ENCODE measurements at places on chromosomes 5 and 9.

- H3K27me3 ChIP-seq: no peaks in the 10 kb centered on the region
- no peak for DNase-seq
- H3K36me3 ChIP-seq: no peaks in the 10 kb centered on the region
- no peak overlapping the region for H3K4me3 ChIP-seq
- H3K4me1 ChIP-seq: no peaks in the 10 kb centered on the region
- no peak overlapping the region for H3K27ac ChIP-seq
Observed at GRCh38 chr9:29422438-29422837, 1849.2 kb upstream of the C9orf72 start.

- H3K4me3 ChIP-seq: no peak overlapping the region
- H3K27ac ChIP-seq: peak overlapping the region; percentile 90
- no peak for DNase-seq
- peaks cover 48% of the 10 kb centered on the region for H3K4me1 ChIP-seq
- peaks cover 3% of the 10 kb centered on the region for H3K36me3 ChIP-seq
- peaks cover 19% of the 10 kb centered on the region for H3K27me3 ChIP-seq
Observed at GRCh38 chr9:112002847-112003457, 106.3 kb downstream of the UGCG start.

DNA sequence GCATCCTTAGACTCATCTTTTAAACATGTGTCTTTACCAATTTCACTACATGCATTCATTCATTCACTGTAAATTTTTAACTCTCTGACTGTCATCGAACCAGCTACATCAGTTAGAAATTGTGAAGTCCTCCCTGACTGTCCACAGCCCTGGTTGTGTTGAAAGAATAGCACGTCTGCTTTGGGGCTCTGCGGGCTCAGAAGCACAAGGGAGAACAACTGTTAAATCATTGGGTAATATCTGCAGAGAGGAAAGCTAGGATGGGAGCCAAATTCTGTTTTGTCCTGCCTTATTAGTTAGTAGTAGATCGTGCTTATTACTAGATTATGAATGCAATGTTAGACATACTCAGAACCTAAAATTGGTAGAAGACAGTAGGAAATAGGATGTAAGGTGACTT lies 26.3 kb upstream of the FAM120AOS start:
- no peak for DNase-seq
- H3K4me1 ChIP-seq: peaks cover 15% of the 10 kb centered on the region
- no peak overlapping the region for H3K4me3 ChIP-seq
- no peaks in the 10 kb centered on the region for H3K27me3 ChIP-seq

DNA sequence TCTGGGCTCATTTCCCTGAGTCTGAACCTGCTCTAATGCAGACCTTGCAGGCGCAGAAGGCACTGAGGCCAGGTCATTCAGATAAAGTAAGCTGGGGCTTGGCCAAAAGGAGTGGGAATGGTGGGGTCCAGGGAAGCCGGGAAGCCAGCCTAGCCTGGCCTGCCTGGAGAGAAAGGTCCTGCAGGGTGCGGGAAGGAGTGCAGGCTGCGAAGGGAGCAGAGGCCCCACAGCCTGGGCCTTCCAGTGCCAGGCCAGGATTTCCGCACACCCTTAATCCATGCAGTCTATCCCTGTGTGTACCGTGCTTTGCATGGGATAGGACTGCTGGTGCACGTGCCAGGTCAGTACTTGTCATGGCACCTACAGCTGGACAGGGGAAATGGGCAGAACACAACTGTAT lies 3.6 kb upstream of the STING1 start:
- peaks cover 6% of the 10 kb centered on the region for H3K36me3 ChIP-seq
- H3K4me1 ChIP-seq: peaks cover 24% of the 10 kb centered on the region
- no peaks in the 10 kb centered on the region for H3K27me3 ChIP-seq
- DNase-seq: no peak
- H3K4me3 ChIP-seq: no peak overlapping the region

DNA sequence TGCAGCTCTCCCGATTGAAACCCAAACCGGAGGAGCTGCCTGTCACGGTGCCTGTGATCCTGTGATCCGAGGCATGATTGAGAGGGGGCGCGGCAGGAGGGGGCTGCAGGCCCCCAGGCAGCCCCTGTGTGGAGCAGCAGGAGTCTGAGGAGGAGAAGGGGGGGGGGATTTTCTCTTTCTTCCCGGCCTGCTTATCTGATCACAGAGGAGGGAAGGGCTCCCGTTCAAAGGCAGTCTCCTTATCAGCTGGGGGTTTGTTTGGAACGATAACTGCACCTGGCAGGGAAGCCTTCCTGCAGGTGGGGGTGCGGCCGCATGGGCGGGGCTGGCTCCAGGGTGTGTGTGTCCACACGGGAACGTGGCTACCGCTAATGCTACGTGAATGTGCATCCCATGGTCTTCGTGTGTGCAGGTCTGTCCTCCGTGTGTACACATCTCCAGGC lies 38.4 kb downstream of the LMX1B start:
- H3K27ac ChIP-seq: no peak overlapping the region
- no peak overlapping the region for H3K4me3 ChIP-seq
- H3K4me1 ChIP-seq: no peaks in the 10 kb centered on the region
- DNase-seq: no peak
- peaks cover 92% of the 10 kb centered on the region for H3K27me3 ChIP-seq

DNA sequence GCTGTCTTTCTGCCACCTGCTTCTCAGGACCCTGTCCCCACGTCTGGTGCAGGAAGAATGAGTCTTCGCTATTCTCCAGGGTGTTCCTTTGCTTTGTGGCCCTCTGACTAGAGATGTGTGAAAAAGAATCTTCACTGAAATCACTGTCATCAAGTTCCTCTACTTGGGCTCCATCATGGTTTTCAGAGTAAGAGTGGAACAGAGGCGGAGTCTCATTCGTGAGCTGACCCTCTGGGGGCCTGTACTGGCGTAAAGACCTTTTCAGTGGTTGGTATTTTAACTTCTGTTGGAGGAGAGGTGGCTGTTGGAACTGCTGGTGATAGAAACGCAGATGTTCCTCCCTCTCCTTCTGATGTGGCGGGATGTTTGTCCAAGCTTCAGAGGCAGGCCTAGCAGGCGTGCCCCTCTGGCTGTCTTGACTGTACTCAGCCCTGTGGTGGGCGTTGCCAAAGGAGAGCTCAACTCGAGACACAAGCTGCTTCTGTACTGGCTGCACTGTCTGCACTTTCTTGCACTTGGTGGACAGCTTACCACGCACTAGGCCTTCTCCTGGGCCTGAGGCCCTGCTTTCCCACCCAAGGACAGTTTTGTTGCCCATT lies 72.0 kb downstream of the KIF24 start:
- H3K36me3 ChIP-seq: peaks cover 26% of the 10 kb centered on the region
- peak overlapping the region; percentile 79 for H3K27ac ChIP-seq

- no peak overlapping the region for H3K4me3 ChIP-seq
- no peak for DNase-seq
- no peaks in the 10 kb centered on the region for H3K4me1 ChIP-seq
- no peaks in the 10 kb centered on the region for H3K27me3 ChIP-seq
Observed at GRCh38 chr5:149837680-149838269, 106.8 kb downstream of the PDE6A start.

DNA sequence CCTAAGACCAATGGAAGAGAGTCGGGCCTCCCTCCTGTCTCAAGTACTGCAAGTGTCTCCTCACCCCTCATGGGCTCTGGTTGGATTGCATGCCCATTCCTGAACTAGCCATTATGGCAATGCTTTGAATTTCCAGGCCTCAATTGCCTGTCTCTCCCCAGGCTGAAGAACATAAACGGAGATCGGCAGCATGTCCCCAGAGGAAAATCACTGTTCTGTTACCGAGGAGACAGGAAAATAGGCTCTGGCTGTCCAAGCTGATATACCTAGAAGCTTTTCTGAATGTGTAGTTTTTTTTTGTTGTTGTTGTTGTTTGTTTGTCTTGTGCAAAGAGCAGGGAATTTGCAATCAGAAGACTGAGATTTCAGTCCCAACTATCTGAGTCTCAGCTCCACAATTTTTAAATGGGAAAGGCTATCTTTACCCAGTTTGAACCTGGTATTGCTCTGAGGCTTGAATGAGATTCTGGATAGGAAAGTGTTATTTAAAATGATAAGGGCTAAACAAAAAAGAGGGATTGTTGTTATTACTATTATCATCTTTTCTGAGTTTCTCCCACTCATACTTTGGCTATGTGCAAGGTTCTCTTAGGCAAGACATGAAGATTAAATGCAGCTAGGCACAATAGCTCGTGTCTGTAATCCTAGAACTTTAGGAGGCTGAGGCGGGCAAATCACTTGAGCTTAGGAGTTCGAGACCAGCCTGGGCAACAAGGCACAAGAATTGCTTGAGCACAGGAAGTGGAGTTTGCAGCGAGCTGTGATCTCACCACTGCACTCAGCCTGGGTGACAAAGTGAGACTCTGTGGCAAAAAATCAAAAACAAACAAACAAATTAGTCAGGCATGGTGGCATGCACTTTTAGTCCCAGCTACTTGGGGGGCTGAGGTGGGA lies 77.2 kb upstream of the KLF9 start:
- peaks cover 27% of the 10 kb centered on the region for H3K4me1 ChIP-seq
- H3K36me3 ChIP-seq: no peaks in the 10 kb centered on the region
- no peaks in the 10 kb centered on the region for H3K27me3 ChIP-seq
- no peak overlapping the region for H3K4me3 ChIP-seq
- no peak for DNase-seq
- H3K27ac ChIP-seq: no peak overlapping the region

- H3K4me3 ChIP-seq: no peak overlapping the region
- H3K4me1 ChIP-seq: no peaks in the 10 kb centered on the region
- peak; percentile 50 for DNase-seq
Observed at GRCh38 chr5:66757219-66757833, 161.1 kb downstream of the MAST4 start.

- DNase-seq: no peak
- no peak overlapping the region for H3K27ac ChIP-seq
- H3K4me3 ChIP-seq: no peak overlapping the region
- no peaks in the 10 kb centered on the region for H3K36me3 ChIP-seq
Observed at GRCh38 chr5:68950930-68951329, 142.9 kb upstream of the SLC30A5 start.

DNA sequence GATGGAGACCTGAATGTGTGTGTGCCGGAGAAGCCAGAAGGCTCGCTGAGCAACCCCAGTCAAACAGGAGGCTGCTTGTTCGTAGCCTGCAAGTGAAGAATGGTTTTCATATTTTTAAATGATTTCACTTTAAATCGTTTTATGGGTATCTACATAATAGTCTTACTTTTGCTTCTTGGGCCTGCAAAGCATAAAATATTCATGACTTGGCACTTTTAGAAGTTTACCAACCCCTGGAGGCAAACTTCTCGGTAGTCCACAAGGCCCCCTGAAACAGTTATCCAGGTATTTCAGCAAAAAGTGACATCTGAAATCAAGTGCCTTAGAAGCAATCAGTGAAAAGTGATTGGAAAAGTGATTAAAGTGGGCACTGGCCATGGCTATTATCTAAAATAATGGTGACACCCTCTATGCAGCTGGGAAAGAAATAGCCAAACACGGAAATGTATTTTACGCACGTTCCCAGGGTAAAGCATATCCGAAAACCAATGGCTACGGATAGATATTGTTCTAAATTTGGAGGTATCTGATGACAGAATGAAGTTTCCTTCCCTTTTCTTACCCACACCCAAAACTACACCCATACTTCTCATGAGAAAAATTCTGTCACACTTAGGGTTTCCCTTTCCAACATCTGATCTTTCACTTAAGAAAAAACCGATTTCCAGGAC lies 39.0 kb downstream of the RAPGEF1 start:
- H3K4me3 ChIP-seq: no peak overlapping the region
- H3K27ac ChIP-seq: no peak overlapping the region
- H3K36me3 ChIP-seq: peaks cover 11% of the 10 kb centered on the region
- no peak for DNase-seq
- H3K4me1 ChIP-seq: peaks cover 34% of the 10 kb centered on the region

GRCh38 chr5:125142458-125142857 lies 396.0 kb upstream of the ZNF608 start:
- H3K4me1 ChIP-seq: no peaks in the 10 kb centered on the region
- H3K36me3 ChIP-seq: no peaks in the 10 kb centered on the region
- no peak overlapping the region for H3K27ac ChIP-seq
- DNase-seq: no peak

DNA sequence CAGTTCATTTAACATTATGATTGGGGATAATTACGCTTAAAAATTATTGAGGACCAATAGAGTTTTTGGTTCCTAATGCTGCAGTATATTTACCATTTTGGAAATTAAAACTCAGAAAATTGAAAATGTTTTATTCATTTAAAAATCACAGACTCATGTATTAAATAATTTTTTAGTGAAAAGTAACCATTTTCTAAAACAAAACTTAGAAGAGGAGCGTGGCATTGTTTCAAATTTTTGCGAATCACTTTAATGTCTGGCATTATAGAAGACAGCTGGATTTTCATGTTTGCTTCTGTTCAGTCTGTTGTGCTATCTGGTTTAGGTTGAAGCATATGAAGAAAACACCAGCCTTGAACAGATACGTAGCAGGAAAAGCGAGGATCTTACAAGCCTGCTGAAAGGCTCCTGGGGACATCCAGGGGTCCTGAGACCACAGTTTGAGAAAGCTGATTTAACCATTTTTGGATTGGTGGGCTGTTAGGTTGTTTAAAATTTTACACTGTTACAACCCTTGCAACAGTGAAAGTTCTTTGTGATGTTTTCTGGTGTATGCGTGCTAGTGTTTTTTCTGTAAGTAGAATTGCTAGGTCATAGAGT lies 1.6 kb downstream of the ZFYVE16 start:
- peak overlapping the region; percentile 31 for H3K4me3 ChIP-seq
- no peak for DNase-seq
- H3K27ac ChIP-seq: no peak overlapping the region
- H3K36me3 ChIP-seq: peaks cover 3% of the 10 kb centered on the region
- H3K27me3 ChIP-seq: no peaks in the 10 kb centered on the region

DNA sequence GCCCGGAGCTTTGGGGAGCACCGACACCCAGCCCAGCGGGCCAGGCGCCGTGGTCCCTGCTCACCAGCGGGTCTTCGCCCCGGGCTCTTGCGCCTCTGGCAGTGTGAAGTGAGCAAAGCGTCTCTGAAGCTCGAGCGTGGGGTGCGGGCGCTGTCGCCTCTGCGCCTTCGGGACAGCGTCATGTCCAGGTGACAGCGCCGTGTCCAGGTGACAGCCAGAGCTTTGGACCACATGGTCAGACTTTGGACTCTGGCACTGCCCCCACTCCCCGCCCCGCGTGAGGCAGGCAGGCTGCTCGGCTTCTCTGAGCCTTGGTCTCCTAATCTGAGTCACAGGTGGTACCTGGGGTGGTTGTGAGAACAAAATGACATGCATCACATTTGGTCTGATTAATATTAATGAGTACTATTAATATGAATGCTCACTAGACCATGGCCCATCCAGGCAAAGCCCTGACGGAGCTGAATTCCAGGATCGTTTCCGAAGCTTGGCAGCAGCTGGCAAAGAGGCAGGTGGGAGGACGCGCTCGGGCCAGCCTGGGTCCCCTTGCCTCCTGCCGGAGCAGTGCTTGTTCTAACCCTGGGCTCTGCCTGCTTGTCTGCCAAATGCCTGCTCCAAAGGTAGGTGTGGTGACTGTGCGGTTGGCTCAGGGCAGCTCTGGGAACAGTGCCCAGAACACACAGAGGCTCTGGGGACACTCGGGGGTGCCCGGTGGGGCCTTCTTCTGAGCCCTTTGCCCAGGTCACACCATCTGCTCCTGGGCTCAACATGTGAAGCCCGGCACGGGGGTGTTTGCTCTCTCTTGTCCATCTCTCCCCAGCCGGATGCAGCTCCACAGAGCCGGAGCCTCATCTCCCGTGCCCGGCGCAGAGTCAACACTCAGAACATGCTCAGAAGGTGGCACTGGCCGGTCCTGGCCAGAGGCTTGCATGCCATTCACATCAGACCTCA lies 157.1 kb downstream of the OLFM1 start:
- no peak for DNase-seq
- H3K4me1 ChIP-seq: no peaks in the 10 kb centered on the region
- H3K27me3 ChIP-seq: peaks cover 4% of the 10 kb centered on the region
- no peak overlapping the region for H3K4me3 ChIP-seq
- H3K27ac ChIP-seq: no peak overlapping the region

All from activated naive CD4-positive, alpha-beta T cell treated with anti-CD3 and anti-CD28 coated beads, Interleukin-2, amount 10 ng/mL, durations not matched to agents 7 days and 5 days (primary cell).